ENCODE measurements at places on chromosomes 3 and 15.

- no peak for DNase-seq
Observed at GRCh38 chr3:152384412-152384811, 115.7 kb downstream of the MBNL1 start.

GRCh38 chr3:12545473-12545791 is at the start of gene MKRN2OS:
TSS of gene MKRN2OS (minus strand) at chr3:12545499. CDS start at chr3:12545464, 35 bp downstream.
- peak; percentile 31 for DNase-seq

- no peak for DNase-seq
Observed at GRCh38 chr3:142165194-142165593, 15.8 kb upstream of the TFDP2 start.

DNA sequence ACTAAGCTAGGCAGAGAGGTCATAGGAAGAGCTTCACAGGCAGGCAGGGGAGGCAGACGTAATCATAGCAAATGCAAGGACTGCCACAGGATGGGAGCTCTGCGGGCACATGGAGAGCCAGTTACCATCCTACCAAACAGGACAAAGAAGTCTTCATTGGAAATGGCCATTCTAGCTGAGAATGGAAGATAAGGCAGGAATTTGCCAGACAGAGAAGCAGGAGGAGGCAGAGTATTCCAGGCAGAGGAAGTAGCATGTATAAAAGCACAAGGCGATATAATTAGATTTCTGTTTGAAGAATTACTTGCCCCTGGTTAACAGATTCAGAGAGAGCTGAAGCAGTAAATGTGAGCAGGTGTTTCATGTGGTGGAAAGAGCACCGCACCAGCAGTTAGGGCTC is 3.5 kb upstream of the SEMA5B start:
- no peak for DNase-seq

DNA sequence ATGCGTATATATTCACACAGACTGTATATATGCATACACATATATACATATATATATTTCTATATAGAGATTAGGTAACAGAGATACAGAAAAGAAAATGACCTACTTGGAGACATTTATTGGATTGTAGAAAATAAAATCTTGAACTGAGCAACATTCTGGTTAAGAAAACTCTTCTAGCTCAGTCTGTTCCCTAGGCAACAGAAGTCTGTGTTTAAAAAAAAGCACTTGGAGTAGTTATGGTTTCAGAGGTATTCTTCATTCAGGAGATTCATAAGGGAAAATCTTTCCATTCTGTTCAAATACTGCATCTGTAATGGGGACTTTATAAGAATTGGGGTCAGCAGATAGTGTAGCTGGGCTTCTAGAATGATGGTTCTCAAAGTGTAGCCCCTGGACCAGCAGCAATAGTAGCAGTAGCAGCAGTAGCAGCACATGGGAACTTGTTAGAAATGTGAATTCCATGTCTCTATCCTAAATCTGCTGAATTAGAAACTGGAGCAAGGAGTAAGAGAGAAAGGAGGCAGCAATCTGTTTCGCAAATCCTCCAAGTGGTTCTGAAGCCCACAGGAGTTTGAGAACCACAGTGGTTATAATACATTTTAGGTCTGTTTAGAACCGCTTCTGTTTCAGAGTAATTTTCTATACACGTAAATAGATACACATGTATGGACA is 112.8 kb upstream of the TMEM108 start:
- DNase-seq: no peak

DNA sequence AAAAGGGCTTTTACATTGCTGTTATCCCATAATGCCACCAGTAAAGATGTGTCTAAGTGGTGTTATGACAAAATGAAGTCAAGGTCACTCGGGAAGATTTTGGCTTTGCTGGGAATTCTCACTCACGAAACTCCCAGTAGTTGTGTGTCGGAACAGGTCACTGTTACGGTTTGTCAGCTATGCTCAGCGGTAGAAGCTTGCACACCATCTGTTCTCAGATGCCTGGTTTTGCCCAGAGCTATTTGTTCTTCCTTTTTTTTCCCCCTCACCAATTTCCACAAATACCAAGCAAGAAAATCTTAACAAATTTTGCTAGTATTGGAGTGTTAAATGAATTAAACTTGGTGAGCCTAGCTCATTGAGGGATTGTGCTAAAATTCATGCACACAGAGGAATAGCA is 915.1 kb downstream of the MCTP2 start:
- no peak for DNase-seq

DNA sequence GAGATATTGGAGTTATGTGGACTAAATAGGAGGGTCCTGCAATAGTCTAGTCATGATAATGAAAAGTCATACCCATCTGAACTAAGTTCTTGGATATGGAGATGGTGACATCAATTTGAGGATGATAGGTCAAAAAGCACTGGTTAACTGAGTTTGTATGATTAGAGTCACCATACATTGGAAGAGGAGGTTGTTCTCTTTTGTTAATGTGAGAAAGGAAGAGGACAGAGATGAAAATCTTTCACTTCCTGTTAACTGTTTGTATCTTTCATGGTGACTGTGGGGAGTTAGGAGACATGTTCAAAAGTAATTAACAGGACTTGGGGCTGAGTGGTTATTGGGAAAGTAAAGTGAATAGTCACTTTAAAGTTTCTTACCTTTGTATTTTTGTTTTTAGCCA is 11.1 kb downstream of the TMEM62 start:
- DNase-seq: no peak
